ENCODE measurements at places on chromosomes 2 and 18.

- peak; percentile 89 for DNase-seq
Observed at GRCh38 chr2:98460573-98461497, 16.2 kb downstream of the INPP4A start.

DNA sequence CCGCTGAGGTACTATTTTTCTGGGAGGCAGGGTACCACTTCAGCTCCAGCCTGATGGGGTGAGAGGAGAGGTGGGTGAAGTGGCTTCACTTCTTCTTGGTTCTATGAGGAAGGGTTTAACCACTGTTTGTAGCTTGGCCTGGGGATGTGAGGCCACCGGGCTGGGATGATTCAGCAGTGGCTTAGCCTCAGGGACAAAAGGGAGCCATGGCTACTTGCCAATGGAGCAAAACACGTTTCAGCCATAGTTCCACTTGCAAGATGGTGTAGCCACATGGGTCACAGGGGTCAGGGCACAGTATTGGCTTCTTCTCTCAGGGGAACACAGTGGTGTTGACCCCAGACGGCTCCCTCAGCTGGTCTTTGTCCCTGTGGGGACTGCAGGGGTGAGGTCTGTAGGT is 14.9 kb downstream of the ZDBF2 start:
- DNase-seq: no peak

DNA sequence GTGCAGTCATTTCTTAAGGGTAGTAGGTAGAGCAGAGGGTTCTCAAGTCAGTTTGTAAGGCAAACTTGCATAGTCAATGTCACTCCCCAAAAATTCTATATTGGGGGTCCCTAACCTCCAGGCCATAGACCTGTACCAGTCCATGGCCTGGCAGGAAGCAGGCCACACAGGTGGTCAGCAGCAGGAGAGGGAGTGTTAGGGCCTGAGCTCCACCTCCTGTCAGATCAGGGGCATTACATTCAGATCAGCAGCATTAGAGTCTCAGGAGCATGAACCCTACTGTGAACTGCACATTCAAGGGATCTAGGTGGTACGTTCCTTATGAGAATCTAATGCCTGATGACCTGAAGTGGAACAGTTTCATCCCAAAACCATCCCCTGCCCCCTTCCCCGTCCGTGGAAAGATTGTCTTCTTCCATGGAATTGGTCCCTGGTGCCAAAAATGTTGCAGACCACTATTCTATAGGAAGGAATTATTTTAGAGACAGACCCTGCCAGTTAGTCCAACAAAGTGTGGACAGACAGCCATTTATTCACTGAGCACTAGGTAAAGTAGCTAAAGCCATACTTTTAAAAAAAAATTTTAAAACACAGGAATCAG is 6.7 kb downstream of the COA5 start:
- DNase-seq: no peak

DNA sequence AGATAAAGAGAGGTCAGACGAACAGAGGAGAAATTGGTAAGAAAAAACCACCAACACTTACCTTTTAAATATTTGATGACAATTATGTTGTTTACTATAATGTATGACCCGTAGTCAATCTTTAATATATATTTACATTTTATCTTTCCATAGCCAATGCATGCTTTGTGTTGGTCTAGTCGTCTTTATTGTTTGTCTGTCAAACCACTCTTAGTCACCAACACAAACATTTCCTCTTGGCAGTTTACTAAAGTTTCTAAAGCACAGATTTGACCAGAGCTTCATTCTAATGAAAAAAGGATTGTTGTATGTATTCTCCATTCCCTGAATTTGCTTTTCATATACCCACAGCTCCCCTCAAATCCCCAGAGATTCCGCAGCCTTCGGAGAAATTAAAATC is 784.7 kb upstream of the PIK3C3 start:
- no peak for DNase-seq

DNA sequence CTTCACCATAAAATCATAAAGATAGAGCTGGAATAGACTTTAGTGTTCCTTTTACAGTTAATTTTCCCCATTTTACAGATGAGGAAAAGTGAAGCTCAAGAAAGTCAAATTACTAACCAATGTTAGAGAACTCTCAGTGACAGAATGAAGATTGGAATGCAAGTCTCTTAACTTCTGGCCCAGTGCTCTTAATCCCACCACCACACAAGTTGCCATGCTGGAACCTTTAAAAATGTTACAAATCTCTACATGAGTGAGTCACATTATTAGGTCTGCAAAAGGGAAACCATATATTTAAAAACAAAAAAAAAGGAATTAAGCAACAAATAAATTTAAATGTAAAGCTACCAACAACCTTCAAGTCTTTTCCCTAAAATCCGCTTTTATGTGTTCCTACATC is 3.5 kb downstream of the NCKAP1 start:
- no peak for DNase-seq

GRCh38 chr2:235935773-235936172 is 232.4 kb downstream of the GBX2 start:
- no peak for DNase-seq

GRCh38 chr2:100422320-100423055 is 5.0 kb upstream of the CHST10 start:
- DNase-seq: no peak

DNA sequence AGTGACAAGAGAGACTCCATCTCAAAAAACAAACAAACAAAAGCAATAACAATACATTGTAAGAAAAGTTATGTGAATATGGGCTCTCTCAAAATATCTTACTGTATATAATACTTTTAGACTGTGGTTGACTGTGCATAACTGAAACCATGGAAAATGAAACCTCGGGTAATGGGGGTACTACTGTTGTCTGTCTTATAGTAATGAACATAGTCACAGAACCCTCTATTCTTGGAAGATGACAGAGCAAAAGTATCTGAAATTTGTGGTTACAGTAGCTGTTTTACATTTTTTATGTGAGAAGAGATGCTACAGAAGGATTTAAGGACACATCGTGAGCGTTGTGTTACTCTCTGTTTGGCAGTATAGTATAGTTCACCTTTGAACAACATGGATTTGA is 60.5 kb downstream of the MAP4K4 start:
- no peak for DNase-seq

GRCh38 chr2:98564541-98565132 is 43.7 kb downstream of the COA5 start:
- no peak for DNase-seq

DNA sequence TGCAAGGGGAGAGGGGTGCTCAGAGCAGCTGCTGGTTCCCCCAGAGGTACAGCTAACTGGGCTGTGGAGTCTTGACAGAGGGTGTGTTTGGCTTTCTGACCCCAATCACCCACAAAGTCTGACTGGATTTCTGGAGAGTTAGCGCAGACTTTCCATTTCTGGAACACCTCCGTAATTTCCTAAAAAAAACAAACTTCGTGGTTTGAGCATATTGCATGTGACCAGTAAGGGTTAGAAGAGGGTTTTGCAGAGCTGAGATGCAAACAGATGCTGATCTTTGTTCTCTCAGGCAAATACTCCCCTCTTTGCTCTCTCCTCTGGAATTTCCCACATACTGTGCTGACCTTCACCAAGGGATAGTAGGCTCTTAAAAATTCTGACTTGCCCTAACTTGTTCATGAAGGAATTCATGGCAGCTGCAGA is 44.5 kb upstream of the TMEM247 start:
- DNase-seq: no peak

DNA sequence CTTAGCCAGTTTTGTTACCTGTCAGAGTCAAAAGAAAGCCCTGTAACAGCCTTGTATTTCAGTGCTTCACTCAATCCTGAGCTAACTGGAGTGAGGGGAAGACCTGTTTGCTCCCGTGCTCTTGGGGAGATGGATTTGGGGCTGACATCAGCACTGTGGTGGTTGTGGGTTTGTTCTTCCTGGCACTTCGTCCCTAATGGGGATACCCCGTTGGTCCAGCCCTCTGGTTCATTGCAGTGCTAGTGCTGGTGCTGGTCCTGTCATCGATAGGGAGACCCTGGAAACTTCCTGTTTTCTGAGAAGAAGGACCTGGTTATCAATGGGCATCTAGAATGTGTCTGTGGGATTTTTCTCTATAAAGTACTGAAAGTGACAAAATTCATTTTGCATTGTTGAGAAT is 205.4 kb downstream of the ZNF407 start:
- no peak for DNase-seq

DNA sequence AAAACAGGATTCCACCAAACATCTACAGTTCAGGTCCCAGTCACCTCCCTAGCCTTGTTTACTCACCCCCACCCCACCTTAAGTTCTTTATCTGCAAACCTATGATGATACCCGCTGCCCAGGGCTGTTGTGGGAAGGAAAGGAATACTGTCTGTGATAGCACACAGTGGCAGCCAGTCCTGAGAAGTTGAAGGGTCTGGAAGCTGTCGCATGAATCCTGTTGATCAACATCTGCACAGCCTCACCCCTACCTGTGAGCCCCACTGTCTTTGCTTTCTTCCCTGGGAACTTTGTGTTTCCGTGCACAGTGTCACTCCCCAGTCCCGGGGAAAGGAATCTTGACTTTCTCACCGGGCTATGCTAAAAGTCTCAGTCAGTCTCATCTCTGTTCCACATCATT is 160.7 kb upstream of the EPAS1 start:
- no peak for DNase-seq

- no peak for DNase-seq
Observed at GRCh38 chr2:230938516-230939065, 13.5 kb upstream of the GPR55 start.

GRCh38 chr18:4399929-4400328 is 55.2 kb downstream of the DLGAP1 start:
- DNase-seq: no peak

DNA sequence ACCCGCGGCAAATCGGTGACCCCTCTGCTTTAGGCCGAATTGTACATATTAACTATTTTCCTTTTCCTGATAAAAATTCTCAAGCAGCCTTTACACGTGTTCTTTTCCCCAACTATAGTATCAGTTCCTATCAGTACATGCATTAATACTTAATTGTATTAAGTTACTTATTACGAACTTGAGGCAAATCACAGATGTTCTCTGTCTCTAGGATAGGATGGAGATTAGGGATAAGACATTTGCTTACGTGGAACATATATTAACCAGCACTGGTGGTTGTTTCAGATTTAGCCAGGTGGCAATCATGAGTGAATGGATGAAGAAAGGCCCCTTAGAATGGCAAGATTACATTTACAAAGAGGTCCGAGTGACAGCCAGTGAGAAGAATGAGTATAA is 675 bp downstream of the GEMIN6 start:
- DNase-seq: no peak

- no peak for DNase-seq
Observed at GRCh38 chr18:63747006-63747405, 28.2 kb upstream of the SERPINB7 start.

DNA sequence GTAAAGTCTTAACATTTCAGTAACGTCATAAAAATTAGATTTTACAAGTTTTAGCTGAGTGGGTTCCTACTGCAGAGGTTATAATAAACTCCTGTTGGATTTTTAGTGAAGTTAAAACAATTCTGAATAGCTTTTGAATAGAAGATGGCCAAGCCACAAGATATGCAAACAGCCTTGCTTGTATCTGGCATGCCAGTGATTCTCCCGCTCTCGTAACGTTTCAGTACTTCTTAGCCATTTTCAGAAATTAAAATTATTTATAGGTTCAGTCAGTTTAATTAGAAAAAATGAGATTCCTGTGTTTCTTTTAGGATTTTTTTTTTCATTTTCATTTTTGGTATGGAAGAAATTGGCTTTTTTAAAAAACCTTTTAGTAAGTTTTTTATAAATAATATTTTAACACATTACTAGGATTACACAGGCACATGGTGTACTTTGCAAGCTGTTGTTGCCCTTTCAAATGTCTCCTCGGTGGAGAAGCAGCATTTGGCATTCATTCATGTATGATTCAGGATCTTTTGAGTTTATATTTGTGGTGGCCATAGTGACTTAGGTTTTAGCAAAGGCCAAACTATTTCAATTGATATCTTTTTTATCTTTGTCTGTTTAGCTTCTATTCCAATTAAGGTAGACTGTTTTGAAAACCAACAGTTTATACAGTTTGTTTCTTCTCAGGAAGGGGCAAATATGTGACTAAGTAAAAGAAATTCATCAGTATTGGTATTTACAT is 30.6 kb upstream of the RND3 start:
- no peak for DNase-seq

DNA sequence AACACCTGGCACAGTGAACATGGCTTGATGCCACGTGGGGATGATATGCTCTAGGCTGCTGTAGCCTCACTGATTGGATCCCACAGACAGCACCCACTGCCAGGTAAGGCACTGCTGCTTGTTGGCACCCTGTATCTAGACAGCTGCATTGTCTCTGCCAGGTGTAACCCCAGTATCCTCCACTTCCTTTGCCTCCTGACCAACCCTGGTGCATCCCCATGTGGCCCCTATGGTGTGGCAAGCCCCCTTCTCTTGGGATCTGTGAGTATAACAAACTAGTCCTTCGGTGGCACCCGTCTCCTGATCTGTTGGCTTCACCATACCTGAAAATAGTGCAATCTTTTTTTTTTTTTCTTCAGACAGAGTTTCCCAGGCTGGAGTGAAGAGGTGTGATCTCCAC is 11.1 kb downstream of the TEX51 start:
- no peak for DNase-seq

- no peak for DNase-seq
Observed at GRCh38 chr2:118721817-118722551, 125.5 kb downstream of the EN1 start.

DNA sequence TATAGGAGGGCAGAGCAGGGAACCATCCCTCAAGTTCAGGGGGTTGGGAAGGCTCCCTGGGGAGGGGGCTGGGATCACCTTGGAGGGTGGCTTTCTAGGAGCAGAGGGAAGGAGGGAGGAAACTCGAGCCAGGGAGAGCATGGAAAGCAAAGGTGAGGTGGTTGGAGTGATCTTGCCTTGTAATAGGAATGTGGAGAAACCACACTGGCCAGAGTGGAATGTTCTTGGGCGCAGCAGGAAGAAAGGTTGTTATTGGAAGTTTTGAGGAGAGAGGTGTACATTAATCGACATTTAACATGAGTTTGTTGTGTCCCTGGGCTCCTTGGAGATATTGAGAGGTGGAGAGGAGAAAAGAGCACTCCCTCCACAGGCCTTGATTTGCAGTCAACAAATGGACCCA is 272.2 kb downstream of the PRKCE start:
- DNase-seq: no peak

DNA sequence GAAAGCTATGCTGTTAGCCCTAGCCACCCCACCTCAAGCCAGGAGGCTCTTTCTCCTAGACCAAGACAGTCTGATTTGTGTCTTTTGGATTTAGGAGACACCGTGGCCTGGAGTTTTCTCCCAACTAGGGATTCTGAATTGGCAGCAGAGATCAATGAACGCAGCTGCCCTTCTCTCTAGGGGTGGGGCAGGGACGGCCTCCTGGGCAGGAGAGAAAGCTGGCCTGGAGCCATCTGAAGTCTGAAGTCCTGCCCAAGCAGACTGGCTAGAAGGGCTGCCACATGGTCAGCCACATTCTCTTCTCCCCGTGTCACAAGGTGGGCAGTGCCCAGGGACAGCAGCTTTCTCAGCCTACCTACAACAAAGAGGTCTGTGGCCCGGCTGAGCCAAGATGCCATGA is 45.1 kb downstream of the PIEZO2 start:
- DNase-seq: no peak

GRCh38 chr2:58215429-58215828 is 25.7 kb downstream of the FANCL start:
- DNase-seq: no peak

All from GM12864 (cell line).